ENCODE measurements at places on chromosomes 7 and 10.

GRCh38 chr10:131563411-131563810, 251.9 kb upstream of the TCERG1L start:
- DNase-seq, result no peak

DNA sequence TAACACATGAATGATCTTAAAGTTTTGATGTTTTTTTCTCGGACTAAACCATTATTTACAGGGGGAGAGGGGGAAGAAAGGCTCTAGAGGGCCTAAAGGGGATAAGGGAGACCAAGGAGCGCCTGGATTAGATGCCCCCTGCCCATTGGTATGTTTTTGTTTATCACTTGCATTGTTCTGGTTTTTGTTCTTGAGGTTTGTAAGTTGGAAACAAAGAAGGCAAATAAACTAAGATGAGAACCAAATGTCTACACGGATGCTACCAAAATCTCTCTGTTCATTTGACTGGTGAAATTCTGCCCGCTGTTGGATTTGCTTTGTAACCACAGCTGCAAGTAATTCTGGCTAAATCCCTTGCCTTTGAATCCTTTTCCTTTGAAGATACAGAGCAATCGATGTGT, 99.8 kb upstream of the MACROH2A2 start:
- DNase-seq, result no peak

- no peak for DNase-seq
These were observed 26.8 kb downstream of the FRMPD2 start for GRCh38 chr10:48247680-48248079.

GRCh38 chr7:33805630-33806233, 99.6 kb upstream of the BMPER start:
- DNase-seq, result no peak

DNA sequence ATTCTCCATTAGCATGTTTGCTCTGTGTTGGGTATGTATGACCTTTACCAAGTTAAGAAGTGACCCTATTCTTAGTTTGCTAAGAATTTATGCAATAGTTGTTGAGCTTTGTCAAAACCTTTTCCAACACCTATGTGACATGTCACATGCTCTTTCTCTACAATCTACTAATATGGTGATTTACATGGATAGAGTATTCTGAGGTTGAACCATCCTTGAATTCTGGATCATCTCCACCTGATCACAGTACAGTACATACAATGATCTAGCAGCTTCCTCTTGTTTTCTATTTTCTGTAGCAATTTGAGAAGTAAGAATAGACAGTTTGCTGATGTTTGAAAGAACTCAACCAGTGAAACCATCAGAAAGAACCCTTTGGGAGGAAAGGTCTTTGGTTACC, 101.2 kb upstream of the PDGFA start:
- DNase-seq, result no peak

All from WERI-Rb-1 (cell line).